ENCODE measurements at places on chromosomes 3 and 15.

DNA sequence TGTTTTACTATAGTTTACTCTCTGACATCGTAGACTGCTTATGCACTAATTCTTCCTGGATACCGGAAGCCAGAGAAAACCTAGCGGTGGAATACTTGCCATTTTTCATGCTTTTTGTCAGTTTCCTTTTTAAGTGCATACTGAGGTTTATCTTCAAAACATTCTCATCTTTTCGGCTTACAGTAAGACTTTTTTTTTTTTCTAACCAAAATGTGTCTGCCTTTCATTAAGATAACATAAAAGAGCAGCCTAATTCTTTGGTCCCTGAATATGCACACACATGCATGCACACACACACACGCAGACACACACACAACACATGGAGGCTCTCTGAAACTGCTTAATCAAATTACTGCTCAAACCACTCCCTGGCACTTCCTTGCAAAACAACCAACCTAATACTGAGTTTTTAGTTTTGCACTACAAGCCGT lies 1.3 kb downstream of the ZNF445 start:
- DNase-seq, result no peak

DNA sequence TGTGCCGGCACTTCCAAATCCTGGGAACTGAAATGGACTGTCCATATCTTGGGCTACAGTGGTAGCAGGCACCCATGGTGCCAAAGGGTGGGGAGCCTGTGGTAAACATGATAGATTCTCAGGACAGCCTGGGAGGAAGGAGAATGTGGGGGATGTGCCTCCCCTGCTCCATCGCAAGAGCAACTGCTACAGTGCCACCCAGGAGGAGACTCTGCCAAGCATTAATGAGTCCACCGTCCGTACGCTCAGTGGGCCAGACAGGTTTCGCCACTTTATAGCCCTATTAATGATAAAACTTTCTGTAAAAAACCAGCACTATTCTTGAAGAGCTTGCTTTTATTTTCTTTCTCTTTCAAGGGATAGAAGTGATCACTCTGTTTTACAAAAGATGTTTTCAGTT lies 75.2 kb downstream of the FMN1 start:
- no peak for DNase-seq

- DNase-seq, result peak; percentile 45
These were observed 55.2 kb upstream of the CHRNA7 start for GRCh38 chr15:31974855-31975829.

GRCh38 chr3:82082796-82083195 lies 321.4 kb upstream of the GBE1 start:
- DNase-seq, result no peak

DNA sequence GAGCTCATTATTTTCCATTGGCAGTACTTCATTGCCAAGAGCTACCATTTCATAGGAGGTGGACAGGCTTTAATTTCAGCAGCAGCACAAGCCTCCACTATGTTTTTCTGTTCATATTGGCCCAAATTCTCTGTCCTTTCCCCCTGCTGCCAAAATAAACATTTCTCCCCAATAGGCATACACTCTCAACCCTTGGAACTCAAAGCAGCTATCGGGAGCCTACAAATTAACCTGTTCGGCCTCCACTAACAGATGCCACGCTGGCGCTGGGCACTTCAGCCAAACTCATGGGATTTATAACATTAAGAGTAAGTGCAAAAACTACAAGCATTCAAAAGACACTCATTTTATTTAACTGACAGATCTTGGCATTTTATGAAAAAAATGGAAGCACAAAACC lies 95.7 kb downstream of the NSUN3 start:
- DNase-seq, result no peak

DNA sequence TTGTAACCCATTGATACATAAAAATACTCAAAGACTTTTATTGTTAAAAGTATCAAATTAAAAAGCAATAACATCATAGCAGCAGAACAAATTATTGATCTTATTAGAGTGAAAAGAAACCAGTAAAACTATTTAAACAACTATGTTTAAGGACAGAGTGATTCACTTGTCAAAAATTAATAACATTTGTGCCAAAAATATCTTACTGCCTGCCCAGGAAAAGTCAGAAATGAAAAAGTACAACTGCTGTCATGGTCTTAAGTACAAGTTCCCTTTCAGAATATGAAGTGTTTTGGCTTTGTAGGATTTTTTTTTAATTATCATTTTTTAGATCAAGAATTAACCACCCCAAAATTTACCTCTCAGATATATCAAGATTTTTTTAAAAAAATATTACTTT lies 3.4 kb downstream of the IFT57 start:
- DNase-seq, result no peak

GRCh38 chr15:36978126-36978525 lies 122.2 kb downstream of the MEIS2 start:
- DNase-seq, result no peak

DNA sequence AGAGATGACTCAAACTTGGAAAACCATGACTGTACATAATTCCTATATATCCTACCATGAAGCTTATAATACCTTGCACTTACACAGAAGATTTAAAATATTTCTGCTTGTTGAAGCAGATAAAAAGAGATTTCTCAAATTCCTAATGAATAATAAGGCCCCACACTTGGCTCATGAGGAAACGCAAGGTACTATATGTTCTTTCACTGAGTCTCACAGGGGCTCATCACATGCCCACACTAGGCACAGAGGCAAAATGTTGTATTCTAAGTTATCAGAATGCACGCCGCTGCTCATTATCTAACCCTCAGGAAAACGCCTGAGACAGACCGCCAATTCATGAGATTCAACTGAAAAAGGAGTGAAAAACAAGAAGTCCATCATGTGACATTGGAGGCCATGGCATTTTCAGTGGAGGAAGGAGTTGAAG lies 5.6 kb downstream of the MYO1E start:
- DNase-seq, result no peak

DNA sequence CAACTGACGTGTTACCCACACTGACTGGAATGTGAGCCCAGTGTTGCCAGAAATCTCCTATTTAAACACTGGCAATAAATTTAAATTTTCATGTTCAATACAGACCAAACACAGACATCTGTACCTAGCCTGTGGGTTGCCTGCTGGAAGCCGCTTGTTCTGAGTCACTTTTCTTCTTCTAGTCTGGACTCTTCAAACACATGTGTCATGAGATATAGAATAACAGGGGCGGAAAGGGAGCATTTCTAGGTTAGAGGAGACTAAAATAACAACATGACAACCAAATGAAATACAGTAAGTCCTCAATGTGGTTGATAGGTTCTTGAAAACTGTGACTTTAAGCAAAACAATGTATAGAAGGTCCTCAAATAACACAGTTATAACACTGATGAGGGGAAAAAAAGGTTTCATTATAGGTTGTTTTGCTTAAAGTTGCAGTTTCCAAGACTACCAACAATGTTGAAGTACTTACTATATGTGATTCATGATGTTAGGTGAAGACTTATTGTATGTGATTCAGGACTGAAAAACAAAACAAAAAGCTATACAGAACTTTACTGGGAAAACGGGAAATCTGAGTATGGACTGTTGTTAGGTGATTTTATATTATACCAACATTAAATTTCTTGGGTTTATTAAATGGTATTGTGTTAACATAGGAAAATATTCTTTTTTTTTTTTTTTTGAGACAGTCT lies 63.1 kb downstream of the PRKAR2A start:
- no peak for DNase-seq

GRCh38 chr3:142724682-142725356 lies 985 bp downstream of the TRPC1 start:
- no peak for DNase-seq

DNA sequence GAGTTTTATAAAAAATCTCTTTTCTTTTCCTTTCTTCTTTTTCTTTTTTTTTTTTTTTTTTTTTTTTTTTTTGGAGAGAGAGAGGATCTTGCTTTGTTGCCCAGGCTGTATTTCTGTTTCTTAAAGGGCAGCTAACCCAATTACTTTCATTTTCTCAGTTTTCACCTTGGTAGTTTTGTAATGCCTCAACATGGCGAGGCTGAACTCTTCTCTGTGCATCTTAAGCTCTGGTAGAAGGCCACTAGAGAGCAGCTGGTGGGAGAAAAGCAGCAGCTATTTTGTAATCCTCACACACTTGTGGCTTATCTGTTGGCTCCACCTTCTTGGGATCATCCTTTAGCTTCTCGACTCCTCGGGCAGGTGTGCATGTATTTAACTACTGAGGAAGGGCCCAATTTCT lies 152.2 kb upstream of the MEIS2 start:
- no peak for DNase-seq
